ENCODE measurements at places on chromosomes 2 and 18. TPM values are rescaled to one million over a fixed set of nuclear protein-coding genes. Genes with fewer than 3 reads are reported as not detected.

The ELOA2 gene
- total RNA-seq: not detected

The GRHL1 gene
- 1.7 TPM for total RNA-seq

The DES gene
- 35.8 TPM for total RNA-seq

The FAP gene
- total RNA-seq: 207 TPM

Data from fibroblast of villous mesenchyme (primary cell).